Stimulated activated CD8-positive, alpha-beta memory T cell treated with anti-CD3 and anti-CD28 coated beads, Interleukin-7, amount 100 ng/mL, for 1 hour (primary cell): ENCODE measurements at places on chromosomes 4 and X.

- DNase-seq: no peak
Observed at GRCh38 chrX:50579955-50580354, 109.3 kb upstream of the DGKK start.

DNA sequence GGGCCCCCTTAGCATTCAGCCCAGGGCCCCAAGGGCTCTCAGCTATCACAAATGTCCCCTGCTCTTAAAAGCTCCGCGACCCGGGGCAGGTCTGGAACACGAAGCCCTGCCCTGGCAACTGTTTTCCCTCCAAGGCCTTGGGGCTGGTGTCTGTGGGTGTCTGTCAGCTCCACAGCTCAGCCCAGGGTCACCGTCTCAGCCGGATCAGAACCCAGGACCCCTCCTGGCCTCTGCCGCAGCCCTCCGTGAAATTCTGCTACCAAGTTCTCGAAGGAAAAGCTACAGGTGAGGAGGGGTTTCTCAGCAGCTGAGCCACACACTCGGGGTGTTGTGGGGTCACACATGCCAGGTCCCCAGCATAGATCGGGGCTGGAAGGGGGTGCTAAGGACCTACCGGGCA, 61.2 kb downstream of the ACOX3 start:
- DNase-seq: no peak

- no peak for DNase-seq
Observed at GRCh38 chr4:47485768-47486167, 693 bp downstream of the ATP10D start.

DNA sequence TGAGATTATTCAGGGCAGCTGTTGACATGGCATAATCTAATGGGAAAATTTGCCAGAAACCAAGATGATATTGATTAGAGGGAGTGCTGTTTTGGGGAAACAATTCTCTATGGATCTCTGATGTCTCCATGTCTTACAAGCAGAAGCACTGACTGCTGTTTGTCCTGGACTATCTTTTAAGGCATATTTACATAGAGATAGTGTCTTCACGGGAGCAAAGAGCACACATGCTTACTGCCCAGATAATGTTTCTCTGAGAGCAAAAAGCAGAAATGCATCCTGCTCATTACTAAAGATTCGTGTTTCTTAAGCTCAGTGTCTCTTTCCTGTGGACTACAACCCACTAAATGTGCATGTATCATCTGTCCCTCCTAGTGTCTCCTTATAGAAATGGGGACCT, 41.3 kb upstream of the GLRA3 start:
- no peak for DNase-seq

GRCh38 chr4:41510179-41510578, 27.8 kb upstream of the LIMCH1 start:
- DNase-seq: no peak
